ENCODE measurements at places on chromosomes 6 and 20.

DNA sequence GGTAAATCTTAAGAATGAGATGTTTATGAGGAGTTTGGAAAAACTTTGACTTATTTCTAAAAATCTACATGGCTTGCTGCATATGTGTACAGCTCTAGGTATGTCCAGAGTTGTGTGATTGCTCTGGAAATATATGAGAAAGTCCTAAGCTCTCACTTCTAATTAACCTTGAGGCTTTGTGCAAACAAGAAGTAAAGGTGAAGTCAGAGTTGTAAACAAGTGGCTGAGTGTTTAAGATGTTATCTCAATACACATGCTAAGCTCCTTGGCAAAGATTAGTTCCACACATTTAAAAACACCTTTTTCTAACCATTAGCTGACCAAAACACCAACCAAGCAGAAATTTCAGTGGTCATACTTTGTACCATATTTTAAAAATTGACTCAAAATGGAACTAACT is 684.2 kb downstream of the HTR1B start:
- DNase-seq: no peak

DNA sequence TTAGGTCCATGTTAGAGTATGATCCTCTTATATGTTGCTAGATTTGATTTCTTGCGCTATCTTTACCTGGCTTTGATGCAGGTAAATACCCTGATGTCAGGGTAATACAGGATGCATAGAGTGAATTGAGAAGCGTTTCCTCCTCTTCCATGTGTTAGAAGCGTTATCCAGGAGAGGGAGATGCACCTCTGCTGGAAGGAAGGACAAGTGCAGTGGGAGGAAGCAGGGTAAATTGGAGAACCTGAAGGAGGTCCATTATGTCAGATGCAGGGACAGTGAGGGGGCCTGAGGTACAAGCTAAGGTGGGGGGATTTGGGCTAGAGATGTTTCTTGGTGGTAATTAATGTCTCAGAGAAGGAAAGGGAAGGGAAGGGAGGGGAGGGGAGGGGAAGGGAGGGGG is 7.7 kb downstream of the SHLD1 start:
- DNase-seq: no peak

DNA sequence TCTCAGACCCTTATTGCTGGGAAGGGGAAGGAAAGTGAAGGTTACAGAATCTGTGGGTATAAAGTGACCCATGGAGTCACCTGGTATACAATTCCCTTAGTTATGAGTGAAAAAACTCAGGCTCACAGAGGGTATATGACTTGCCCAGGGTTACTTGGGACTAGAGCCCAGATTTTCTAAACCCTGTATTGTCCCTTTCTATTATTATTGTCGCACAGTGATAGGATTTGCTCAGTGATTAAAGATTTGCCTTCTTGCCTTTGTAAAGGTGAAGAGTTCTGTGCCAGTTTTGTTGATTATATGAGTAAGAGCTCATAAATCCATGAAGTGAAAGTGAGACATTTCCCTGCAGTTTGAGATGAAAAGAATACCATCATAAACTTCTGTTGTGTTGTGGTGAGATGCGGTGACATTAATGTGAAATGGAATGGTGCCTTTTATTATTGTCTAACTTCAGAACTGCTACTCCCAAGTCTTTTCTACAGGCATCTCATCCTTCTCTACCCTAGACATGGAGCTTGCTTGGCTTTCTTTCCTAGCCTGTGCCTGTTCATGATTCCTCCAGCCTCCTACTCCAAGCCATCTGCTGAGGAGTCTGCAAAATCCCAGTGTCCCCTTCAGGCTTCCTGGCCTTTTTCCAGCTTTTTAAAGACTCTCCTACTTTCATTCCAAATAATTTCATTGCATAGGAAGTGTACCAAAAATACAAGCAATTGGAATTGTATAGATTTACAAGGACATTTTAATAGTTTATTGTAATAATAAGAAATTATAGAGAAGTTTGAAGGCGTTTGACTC is 33.5 kb upstream of the ADIG start:
- DNase-seq: no peak

DNA sequence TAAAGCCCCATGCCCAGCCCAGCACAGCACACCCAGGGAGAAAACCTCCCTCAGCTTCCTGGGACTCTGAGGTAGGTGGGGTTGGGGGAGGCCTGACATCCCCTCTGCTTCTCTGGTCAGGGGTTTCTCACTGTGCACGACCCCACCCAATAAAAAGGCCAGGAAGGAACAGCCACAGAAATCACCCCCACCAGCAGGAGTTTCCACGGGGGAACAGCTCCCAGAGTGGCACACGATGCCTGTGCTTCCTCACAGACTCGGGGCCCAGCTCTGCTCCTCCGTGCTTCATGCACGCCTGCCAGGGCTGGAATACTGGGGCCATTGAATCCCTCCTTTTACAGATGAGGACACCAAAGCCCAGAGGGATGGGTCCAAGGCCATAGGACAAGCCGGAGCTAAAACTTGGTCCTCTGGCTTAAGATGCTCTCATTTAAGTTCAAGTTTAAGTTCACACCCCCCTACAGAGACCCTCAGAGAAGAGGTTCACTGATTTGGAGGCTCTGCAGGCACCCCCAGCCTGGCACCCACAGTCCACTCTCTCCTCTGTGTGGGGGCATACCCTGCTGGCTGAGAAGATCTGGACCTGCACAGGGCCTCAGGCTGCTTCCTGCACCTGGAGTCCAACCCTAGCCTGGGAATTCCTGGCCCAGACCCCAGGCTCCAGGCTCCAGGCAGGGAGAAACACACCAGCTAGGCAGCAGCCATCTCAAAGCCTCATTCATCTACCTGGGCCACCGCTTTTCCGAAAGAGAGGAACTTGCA is 14.3 kb downstream of the ACSS1 start:
- DNase-seq: no peak

DNA sequence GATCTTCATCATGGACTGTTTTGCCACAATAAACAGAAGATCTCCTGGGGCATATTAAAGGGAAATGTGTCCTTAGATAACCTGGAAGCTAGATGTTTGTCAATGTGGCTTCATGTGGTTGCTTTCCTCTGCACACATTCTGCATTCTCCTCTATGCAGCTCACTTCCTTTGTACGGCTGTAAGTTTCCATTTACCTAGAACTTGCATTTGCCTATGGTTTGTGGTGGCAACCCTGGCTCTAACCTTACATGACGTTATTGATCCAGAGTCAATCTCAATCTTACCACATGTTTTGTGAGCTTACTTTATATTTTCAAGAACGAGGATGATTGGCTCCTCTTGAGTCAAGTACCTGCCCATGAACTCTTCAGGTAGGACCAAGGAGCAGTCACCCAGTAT is 863.1 kb downstream of the MAFB start:
- DNase-seq: no peak

DNA sequence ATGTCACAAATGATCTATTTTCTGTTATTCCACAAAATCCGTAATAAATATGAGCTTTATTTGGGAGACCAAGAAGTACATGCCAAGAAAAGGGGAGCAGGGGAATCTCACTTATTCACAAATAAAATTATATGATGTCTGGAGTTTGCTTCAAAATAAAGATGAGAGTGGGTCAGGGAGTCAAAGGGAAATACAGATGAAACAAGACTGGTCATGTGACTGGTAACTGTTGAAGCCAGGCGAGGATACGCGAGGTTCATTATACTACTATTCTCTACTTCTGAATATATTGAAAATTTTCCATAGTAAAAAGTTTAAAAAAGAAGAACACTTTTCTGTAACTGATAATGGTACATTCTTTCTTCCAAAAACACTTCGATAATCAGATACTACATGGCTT is 14.6 kb downstream of the EPB41L2 start:
- DNase-seq: no peak

GRCh38 chr20:17749978-17750721 is 50.4 kb downstream of the BANF2 start:
- DNase-seq: no peak

GRCh38 chr6:162602759-162603158 is 124.8 kb downstream of the PRKN start:
- DNase-seq: no peak

GRCh38 chr20:8398263-8399051 is 266.4 kb downstream of the PLCB1 start:
- no peak for DNase-seq

DNA sequence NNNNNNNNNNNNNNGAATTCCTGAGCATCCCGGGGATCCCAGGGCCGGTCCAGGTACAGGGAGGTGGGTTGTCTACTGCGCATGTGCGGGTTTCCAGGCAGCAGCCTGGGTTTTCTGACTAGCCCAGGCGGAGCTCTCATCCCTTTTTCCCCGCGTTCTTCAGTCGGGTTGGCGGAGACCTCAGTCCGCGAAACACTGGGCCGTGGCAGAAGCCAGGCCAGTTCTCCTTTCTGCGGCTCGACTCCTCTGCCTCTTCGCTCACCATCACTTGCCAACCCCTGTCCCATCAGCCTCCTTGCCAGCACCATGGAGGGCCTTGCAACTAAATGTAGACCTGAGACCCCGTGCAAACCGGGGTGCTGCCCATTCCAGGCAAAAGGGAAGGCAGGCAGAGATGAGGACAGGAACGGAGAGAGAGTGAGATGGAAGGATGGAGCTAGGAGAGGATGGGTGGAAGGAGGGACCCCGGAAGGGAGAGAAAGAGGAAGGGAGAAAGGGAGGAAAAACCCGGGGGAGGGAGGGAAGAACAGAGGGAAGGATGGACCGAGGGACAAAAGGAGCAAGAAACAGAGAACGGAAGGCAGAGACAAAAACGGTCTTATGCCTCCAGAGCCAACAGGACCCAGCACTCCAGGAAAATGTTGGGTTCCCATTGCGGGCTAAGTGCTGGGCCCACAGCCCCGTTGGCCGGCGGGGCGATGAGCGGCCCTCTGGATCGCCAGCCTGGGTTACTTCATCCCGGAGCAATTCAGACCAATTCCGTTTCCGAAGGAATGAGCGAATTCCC is 445.4 kb upstream of the DEFB115 start:
- no peak for DNase-seq

GRCh38 chr6:347232-347631 is 44.3 kb upstream of the IRF4 start:
- no peak for DNase-seq

GRCh38 chr6:8535519-8535918 is 100.2 kb upstream of the SLC35B3 start:
- no peak for DNase-seq

DNA sequence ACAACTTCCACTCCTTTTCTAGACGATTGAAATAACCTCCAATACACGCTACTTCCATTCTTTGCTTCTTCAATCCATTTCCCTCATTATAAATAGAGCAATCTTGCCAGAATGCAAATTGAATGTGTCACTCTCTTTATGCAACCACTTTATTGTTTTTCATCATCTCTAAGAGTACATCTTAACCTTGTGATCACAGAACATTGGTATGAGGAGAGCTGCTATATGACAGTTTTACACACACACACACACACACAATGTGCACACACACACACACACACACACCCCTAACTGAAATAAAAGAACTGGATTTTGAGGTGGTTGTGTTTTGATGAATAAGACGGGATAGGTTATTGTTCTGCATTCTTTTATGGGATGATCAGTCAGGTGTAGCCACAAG is 187.0 kb downstream of the HDGFL1 start:
- peak; percentile 50 for DNase-seq

DNA sequence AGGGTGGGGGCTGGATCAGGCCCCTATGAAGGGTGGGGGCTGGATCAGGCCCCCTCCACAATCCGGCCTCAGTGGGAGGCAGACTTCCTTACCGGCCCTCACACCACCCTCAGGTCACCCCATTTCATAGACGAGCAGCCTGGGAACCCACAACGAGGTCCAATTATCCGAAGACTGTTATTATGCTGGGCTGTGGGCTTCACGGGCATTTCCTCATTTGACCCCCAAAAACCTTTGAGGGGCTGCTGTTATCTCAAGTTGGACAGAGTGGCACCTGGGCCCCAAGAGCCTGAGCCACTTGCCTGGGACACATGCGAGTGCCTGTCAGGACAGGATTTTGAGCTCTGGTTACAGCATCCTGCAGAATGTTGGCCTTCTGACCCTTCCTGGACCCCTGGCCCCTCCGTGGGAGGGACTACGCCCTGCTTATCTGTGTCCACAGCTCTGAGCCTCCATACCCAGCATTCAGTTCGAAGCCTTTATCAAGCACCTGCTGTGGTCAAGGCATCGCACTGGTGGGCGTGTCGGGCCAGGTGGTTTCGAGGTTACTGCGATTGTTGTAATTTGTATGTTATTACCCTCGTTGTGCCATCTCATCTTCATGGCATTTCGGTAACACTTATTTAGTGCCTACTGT is 34.5 kb upstream of the PCMTD2 start:
- no peak for DNase-seq

- no peak for DNase-seq
Measured at GRCh38 chr6:141426400-141426980, 706.2 kb upstream of the GJE1 start.

- DNase-seq: no peak
Measured at GRCh38 chr20:24339210-24339641, 130.2 kb upstream of the SYNDIG1 start.

- DNase-seq: no peak
Measured at GRCh38 chr20:15831201-15831600, 742.0 kb downstream of the KIF16B start.

DNA sequence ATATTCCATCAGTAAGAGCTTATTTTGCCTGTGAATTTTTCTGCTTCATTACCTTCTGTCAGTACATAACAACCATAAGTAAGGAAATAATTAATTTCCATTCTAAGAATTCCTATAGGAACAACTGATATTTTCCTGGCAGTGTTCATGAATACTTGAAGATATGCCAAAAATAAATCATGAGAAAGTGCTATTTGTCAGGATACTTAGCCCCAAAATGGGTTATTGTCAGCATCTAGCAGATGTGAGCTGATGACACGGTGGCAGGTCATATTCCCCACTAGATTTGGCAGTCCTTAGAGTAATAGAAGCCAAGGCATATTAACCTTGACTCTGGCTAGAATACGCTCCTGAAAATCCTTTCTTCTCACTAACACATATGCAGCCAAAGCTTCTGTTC is 43.2 kb upstream of the CRISP1 start:
- no peak for DNase-seq

GRCh38 chr20:19928328-19929011 is 88.7 kb upstream of the NAA20 start:
- DNase-seq: no peak

DNA sequence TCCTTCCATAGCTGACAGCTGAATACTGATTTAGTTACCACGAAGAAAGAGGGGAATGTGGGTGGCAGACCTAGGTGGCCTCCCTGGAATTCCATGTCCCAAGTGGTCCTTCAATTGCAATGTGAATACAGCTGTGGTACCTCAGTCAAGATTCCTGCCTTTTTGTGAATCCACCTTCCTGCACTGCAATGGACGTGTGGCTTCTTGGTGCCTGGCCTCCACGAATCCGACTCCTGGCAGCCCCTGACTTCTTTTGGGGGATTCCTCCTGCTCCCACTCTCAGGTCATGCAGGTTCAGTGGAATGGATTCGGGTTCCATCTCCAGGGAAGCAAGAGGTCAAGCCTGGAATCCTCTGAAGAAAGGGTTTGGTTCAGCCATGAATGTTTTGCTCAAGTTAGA is 117.8 kb downstream of the DACT2 start:
- no peak for DNase-seq

- DNase-seq: no peak
Measured at GRCh38 chr6:74585753-74586152, 620.1 kb downstream of the COL12A1 start.
